ENCODE measurements at places on chromosomes 12 and 14.
A peak's percentile ranks its signal among the peaks of the same experiment; 100 is the strongest.

GRCh38 chr12:32897281-32897610 lies 669 bp upstream of the PKP2 start:
- DNase-seq, result no peak

DNA sequence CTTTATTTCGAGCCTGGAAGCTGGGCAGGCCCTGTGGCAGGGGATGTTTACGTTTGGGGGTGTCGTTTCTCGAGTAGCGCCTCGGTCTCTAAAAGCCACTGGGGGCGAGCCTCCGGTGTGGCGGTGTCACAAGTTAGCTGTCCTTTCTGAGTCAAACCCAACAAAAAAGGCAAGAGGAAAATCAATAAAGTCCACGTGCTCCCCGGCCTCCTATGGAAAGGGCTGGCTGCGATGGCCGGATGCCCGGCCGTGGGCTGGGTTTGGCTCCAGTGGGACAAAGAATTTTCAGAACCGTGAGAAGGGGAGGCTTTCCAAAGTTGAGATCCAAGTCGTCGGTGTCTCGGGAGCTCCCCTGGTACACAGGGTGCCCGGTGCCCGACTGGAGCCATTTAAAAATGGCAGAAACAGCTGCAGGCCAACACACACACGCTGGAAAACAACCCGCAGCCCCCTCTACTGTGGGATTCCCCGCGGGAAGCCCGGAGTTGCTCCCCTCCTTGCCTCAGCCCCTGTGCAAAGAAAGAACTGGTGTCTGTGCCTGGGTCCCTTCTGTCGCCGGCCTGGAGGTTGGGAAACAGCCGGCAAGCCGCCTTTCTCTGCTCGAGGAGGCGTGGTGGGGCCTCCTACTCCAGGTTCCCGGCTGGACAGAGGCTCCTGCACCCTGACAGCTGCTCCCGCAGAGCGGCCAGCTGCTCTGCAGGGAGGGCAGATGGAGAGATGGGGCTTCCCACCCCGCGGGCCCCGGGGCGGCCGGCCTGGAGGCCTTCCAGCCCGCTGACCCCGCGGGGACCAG lies 1.9 kb downstream of the BCL7A start:
- no peak for DNase-seq

GRCh38 chr14:38255673-38256532 lies at the start of gene CLEC14A:
CLEC14A (minus strand) TSS chr14:38256093; CDS start chr14:38256022, 71 bp downstream.
- no peak for DNase-seq

GRCh38 chr14:58107947-58108552 lies 44.0 kb downstream of the ARMH4 start:
- no peak for DNase-seq

DNA sequence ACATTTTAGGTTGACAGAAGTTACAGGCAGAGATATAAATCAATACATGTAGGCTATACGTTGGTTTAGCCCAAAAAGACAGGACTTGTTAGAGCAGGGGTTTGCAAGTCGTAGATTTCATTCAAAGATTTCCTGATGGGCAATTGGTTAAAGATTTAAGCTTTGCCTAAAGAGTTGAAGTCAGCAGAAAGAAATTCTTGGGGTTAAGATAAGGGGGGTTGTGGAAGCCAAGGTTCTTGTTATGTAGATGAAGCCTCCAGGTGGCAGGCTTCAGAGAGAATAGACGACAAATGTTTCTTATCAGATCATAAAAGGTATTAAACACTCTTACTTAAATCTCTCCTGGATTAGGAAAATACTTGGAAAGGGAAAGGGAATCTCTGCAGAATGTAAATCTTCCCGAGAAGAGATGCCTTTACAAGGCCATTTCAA lies 510.8 kb downstream of the TMTC2 start:
- DNase-seq, result no peak

DNA sequence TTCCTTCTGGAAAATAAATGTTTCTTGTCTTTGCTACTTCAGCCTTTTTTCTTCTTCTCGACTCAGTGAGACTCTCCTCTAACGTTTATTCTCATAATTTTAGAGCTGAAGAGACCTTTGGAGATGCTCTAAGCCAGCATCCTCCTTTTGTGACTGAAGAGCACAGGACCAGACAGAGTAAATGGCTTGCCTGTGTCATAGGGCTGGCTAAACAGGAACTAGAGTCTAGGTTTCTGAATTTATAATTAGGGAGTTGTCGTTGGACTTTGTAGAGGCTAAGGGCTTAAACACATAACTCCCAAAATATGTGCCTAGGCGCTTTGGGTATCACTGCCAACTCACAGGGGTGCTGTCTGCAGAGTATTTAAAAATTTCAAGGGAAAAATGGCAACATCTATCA lies 98.5 kb downstream of the FGD4 start:
- no peak for DNase-seq

DNA sequence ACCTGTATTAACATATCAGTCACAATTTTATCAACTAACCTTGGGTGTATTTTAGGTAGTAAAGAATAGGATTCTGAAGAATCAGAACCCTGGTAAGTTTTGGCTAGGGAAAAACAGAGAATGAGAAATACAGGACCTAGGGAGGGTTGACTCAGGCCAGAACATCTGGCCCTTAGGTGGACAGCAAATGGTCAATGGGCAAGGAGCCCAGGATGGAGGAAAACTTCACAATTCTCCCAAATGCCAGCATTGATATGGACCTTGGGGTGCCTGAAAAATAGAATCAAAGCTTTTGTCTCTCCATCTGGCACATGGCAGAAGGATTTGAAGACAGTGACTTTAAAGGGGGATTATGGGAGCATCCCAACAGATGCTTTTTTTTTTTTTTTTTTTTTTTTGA lies 32.7 kb upstream of the PRPF39 start:
- DNase-seq, result no peak

GRCh38 chr12:153080-153746 lies 60.7 kb downstream of the SLC6A12 start:
- peak; percentile 16 for DNase-seq

DNA sequence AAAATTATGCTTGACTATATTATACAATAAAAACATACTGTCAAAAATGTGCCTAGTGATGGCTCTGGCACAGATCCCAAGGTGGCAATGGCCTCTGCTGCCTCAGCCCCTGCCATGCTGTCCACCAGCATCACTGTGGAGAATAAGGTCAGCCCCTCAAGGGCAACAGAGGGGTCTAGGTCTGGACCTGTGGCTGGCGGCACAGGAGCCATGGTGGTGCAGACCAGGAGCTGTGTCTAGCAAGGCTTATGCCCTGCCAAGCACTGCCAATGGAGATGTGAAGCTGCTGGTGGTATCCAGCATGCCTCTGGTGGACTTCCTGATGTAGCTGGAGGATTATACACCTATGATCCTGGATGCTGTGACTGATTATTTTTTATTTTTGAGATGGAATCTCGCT lies 125.9 kb downstream of the DENND5B start:
- DNase-seq, result no peak

- no peak for DNase-seq
Observed at GRCh38 chr12:82708061-82708879, 21.6 kb downstream of the TMTC2 start.

DNA sequence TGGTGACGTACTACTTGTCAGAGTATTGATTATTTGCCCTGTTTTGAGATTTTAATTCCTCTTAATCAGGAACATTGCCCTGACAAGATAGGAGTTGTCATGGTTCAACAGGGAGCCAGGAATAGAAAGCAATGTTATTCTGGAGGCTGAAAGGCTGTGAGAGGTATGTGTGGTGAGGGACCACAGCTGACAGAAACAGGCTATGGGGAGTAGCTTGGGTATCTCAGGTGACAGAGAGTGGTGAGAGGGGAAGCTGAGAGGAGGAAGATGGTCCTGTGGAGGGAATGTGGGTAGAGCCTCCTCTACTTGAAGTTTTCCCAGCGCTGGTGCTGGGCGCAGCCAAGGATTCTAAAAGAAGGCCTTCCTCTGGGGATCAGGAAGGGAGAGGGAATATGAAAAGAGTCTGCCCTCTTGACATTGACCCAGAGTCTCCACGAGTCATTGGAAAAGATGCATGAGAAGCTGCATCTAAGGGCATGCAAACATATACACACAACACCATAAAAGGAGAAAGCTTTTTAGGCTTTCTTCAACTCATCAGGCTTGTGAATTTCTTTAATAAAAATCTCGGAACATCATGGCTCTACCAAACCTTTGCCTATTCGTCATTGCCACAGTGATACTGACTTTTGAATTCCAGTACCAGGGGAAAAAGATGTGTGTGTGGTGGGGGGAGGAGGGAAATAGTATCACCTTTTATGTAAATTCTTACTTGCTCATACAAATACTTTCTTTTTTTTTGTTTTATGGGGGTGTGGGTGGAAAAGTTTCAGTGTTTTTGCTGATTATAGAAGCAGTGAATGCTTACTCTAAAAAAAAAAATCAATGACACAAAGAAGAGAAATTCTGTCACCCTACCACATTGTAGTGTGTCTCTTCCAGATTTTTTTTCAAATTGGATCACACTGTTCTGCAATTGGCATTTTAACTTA lies 39.9 kb upstream of the DHRS7 start:
- no peak for DNase-seq

Data from stimulated activated CD4-positive, alpha-beta T cell treated with anti-CD3 and anti-CD28 coated beads, TNF-alpha, amount 100 ng/mL, for 4 hours (primary cell).